Cerebellum (tissue), 4 donors: ENCODE measurements at places on chromosomes 5 and 9. TPM values are rescaled to one million over a fixed set of nuclear protein-coding genes. Genes with fewer than 3 reads are reported as not detected.
A peak's percentile ranks its signal among the peaks of the same experiment; 100 is the strongest.

- DNase-seq = no peak
Observed at GRCh38 chr5:116451905-116452450, 122.6 kb downstream of the SEMA6A start.

Gene PHYKPL
- total RNA-seq = 32.4 TPM

DNA sequence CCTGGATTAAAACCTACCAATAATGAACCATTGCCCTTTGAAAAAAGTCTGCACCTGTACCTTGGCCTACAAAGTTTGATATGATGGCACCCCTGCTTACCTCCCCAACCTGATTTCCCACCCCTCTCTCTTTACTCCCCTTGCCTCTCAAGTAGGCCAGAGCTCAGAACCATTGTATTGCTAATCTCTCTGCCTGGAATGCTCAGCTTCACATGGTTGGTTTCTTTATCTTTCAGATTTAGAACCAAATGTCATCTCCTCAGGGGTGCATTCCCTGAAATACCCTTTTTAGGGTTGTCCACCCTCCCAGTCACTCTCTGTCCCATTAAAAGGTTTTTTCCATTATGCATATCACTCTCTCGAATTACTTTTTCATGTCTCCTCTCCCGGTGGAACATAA is 116.6 kb upstream of the VCAN start:
- no peak for DNase-seq

DNA sequence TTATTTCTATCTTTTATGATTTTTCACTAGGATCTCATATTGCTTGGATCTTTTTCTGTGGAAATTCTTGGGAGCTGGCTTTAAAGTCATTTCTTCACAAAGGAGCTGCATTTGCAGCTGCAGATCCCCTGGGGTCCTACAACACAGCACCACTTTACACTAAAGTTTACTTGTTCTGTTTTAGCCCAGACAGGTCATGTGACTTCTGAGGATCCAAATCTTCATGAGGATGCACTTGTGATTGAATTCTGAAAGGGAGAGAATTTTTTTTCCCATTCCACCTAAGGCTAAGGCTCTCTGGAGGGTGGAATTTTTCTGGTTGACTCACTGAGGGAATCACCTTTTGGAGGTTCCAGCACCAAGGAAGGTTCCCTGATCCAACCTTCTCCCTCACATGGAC is 43.4 kb downstream of the ACOT12 start:
- DNase-seq = no peak

DNA sequence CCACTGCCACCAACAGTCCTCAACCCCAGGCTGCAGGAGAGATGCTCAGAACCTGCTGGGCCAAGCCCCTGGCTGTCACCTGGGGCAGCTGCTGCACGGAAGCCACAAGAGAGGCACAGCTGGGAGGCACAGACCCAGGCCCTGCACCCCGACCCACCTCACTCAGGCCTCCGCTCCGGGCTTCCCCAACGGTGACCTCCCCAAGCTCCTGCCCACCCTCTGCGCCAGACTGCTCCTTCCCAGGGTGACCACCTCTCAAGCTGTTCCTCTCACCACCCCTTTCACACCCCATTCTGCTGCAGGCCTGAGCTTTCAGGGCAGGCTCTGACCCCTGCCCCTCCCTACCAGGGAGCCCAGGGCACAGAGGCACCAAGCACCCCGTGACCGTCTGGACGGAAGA is 33.0 kb downstream of the VAV2 start:
- DNase-seq = no peak

Gene BASP1
- 210 TPM for total RNA-seq

Gene ZNF483
- total RNA-seq = 41.5 TPM

Gene EFNA5
- 22.9 TPM for total RNA-seq

- DNase-seq = no peak
Observed at GRCh38 chr5:8730194-8730593, 815.7 kb downstream of the SEMA5A start.

GRCh38 chr9:12875191-12875590 is 100.4 kb downstream of the LURAP1L start:
- no peak for DNase-seq

Gene TLN1
- total RNA-seq = 29.4 TPM

Gene NUTM2G
- not detected for total RNA-seq

- no peak for DNase-seq
Observed at GRCh38 chr5:150333400-150333799, 24.1 kb upstream of the TCOF1 start.

Gene DBH
- total RNA-seq = 0.91 TPM

Gene IFNB1
- not detected for total RNA-seq

GRCh38 chr9:128243215-128244018 is 32.4 kb downstream of the GOLGA2 start:
- DNase-seq = no peak

Gene SCGB3A2
- total RNA-seq = not detected

Gene SH3RF2
- total RNA-seq = 0.09 TPM

GRCh38 chr5:168066536-168067208 is 224.8 kb upstream of the WWC1 start:
- DNase-seq = no peak

GRCh38 chr9:128214571-128215490 is 11.7 kb downstream of the DNM1 start:
- peak; percentile 80 for DNase-seq

Gene TEK
- total RNA-seq = 10.2 TPM

- no peak for DNase-seq
Observed at GRCh38 chr5:39459071-39459470, 34.3 kb upstream of the DAB2 start.

- no peak for DNase-seq
Observed at GRCh38 chr5:8418049-8418426, 549.1 kb downstream of the MTRR start.

GRCh38 chr9:133115604-133116345 is 5.3 kb downstream of the RALGDS start:
- peak; percentile 64 for DNase-seq

Gene PRR7
- total RNA-seq = 5.9 TPM

DNA sequence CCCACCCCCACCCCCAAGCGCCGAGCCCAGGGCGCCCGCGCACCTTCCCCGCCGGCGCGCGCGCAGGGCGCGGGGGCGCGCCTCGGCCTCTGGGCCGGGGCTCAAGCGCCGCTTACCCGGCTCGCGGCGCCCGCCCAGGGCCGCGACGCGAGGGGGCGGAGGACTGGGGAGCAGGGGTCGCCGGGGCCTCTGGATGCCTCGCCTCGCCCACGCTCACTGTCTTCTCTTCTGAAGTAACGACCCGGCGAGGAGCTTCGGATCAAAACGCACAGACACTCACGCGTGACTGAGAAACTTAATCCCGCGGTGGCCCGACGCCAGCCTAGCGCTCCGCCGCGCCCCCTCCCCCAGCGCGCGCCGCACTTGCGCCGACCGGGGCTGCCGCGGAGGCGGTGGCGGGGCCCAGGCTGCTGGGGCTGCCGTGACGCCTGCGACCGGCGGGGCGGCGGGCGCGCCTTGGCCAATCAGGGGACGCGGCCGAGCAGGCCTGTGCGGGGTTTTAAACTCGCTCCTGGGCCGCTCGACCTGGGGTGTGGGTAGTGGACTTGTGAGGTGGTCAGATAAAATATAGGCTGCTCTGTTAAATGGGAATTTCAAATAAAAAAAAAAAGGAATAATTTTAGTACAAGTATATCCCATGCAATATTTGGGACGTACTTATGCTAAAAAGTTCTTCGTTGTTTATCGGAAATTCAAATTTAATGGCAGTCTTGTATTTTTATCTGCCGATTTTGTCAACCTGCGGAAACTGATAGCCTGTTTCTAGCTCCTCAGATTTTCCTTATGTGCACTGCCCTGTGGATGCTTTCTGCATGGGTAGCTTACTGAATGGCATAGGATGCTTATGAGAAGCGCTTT is at the start of gene MPDZ:
TSS of gene MPDZ (minus strand) at position 409 of the 858 bp plus-strand sequence. CDS start 29,377 bp downstream, outside the sequence.
- DNase-seq = peak; percentile 87

Gene NR2F1-AS1
- total RNA-seq = 70.1 TPM

Gene GIN1
- total RNA-seq = 12.4 TPM

Gene RASGEF1C
- total RNA-seq = 10.9 TPM

GRCh38 chr5:98775246-98776065 is 2.0 kb downstream of the RGMB start:
- DNase-seq = no peak

Gene C5orf52
- total RNA-seq = not detected

Gene CNTNAP3
- 18.4 TPM for total RNA-seq

GRCh38 chr9:91059713-91060112 is 258.1 kb downstream of the SYK start:
- DNase-seq = no peak

Gene SLC4A9
- 0.45 TPM for total RNA-seq

DNA sequence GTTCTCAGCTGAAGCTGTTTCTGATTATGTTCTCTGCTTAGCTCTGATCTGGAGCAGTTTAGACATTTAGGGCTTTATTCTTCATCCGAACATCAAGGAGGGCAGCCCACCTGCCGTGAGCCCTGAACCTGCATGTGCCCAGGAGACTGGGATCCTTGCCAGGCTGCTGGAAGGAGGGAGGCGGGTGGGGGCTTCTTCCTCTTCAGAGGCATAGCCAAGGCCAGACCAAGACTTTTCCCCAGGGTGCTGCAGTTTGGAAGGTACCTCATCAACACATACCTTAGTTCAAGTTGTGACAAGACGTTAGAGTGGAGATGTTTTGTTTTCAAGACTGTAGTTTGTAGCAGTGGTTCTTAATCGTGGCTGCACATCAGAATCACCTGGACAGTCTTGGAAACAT is 64.9 kb downstream of the RALGPS1 start:
- no peak for DNase-seq

Gene KCNT1
- total RNA-seq = 3.2 TPM

Gene DOCK2
- total RNA-seq = 5.8 TPM

- no peak for DNase-seq
Observed at GRCh38 chr9:69172895-69173294, 1.2 kb upstream of the TJP2 start.

DNA sequence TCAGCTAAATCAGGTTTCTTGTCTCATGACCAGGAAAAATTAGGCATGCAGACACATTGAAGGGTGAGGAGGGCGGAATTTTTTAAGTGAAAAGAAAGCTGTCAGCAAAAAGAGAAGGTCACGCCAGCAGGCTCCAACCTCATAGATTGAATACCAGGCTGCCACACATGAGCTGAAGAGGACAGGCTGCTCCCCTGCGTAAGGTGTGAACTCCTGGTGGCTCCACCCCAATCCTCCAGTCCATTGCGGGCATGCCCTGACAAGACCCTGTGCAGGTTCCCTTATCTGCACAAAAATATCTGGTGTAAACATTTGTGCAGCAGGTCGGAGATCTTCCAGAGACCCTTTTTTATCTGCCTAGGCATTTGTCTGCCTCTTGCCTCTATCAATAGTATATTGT is 22.9 kb upstream of the TEX10 start:
- no peak for DNase-seq

DNA sequence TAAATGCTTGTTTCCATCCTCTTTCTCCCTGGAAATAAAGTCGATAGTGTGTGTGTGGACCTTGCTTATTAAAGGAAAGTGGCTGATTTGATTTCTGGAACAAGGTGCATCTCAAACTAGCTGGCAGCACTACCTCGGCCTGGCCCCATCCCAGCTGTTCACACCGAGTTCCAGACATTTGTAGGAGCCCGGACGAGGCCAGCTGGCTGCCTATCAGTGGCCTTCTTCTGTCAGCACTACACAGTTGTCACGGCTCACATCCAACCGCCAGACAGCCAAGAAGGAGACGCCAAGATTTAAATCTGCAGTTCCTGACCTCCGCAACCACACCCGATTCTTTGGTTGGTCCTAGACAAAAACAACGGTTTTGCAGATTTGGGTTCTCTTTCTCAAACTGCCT is 63.6 kb downstream of the PALM2AKAP2 start:
- DNase-seq = peak; percentile 68

Gene OTP
- total RNA-seq = 0.27 TPM

DNA sequence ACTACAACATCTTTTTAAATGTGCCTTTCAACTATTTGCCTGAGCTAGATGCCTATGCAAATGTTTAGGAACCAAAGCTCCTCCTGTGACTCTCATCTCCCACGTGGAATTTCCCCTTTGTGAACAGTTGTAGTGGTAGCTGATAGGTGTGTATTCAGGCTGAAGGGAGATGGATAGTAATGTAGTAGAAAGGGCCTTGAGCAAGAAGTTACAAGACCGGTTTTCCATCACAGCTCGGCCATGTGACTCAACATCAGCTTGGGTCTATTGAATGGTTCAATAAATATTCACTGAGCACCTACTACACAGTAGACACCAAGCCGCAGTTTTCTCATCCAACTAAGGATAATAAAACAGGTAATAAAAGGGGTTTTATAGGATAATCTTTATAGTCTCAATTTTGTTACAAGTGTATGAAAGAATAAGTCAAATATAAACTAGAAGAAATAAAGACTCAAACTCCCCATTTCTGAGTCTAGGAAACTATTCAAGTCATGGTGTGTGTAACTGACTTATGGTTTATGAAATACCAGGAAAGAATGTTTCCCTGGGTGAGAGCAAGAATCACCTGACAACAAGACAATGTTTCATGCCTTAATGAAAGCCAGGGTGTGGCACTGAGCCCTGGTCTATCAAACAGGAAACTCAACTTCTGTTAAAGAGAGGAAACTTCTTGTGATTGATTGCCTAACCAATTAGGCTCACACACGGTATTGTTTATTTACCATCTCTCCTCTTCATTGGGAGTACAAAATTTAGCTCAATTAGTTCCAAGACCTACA is 187.1 kb upstream of the SPEF2 start:
- no peak for DNase-seq

Gene PTPRD
- 323 TPM for total RNA-seq

Gene RAD23B
- total RNA-seq = 81.3 TPM

DNA sequence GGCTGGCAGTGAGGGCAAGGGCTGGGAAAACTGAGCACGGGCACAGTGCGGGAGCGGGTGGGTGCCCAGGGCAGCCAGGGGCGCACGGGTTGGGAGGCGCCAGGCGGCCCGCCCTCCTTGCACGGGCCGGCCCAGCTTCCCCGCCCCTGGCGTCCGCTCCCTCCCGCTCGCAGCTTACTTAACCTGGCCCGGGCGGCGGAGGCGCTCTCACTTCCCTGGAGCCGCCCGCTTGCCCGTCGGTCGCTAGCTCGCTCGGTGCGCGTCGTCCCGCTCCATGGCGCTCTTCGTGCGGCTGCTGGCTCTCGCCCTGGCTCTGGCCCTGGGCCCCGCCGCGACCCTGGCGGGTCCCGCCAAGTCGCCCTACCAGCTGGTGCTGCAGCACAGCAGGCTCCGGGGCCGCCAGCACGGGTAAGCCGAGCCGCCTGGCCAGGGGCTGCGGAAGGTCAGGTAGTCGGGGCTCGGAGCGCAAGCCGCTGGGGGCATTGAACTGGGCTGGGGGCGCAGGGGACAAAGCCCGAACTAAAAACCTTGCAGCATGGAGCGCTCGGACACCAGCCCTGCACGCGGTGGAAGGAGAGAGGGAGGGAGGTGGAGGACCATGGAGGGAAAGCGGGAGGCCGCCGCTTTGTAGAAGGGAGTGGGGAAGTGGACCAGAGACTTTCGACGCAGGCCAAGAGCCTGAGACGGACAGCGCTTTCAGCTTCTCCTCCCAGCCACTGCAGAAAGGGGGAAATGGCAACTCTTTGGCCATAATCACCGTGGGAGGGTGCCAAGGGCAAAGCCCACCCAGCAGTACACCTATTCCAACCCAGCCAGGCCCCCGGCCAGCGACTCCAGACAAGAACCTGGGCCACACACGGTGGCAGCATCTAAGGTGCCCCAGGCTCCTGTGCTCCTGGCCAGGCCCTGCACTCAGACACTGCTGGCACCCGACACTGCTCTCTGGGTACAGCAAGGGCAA is at the start of gene TGFBI:
TSS of gene TGFBI (plus strand) at position 207 of the 961 bp plus-strand sequence. CDS start at position 275, 68 bp downstream.
- DNase-seq = peak; percentile 35

Gene CXXC5
- total RNA-seq = 76.6 TPM

- DNase-seq = no peak
Observed at GRCh38 chr5:26761446-26761845, 276.9 kb downstream of the CDH9 start.

Gene ADCY2
- 21.7 TPM for total RNA-seq

Gene ANKRD18A
- 7.3 TPM for total RNA-seq

Gene PCDHA8
- 15.9 TPM for total RNA-seq
